ENCODE measurements at places on chromosomes 3 and 15. TPM values are rescaled to one million over a fixed set of nuclear protein-coding genes. Genes with fewer than 3 reads are reported as not detected.

IL16 gene
- 6.1 TPM for total RNA-seq

ANKUB1 gene
- not detected for total RNA-seq

DUOX2 gene
- total RNA-seq = not detected

SLC24A5 gene
- total RNA-seq = not detected

RHOV gene
- total RNA-seq = not detected

SAMMSON gene
- total RNA-seq = not detected

ROBO2 gene
- 1.0 TPM for total RNA-seq

LRRC49 gene
- 29.4 TPM for total RNA-seq

NPTN gene
- total RNA-seq = 154 TPM

GP9 gene
- total RNA-seq = not detected

GOLGA6D gene
- not detected for total RNA-seq

POPDC2 gene
- 0.15 TPM for total RNA-seq

GABRR3 gene
- not detected for total RNA-seq

SUCNR1 gene
- total RNA-seq = not detected

POC1A gene
- total RNA-seq = 5.5 TPM

CLRN1 gene
- total RNA-seq = not detected

TMC3 gene
- total RNA-seq = not detected

GATA2 gene
- 2.6 TPM for total RNA-seq

NECTIN3 gene
- 75.8 TPM for total RNA-seq

KIAA1143 gene
- total RNA-seq = 17.7 TPM

NTRK3 gene
- total RNA-seq = 0.17 TPM

SLC2A2 gene
- total RNA-seq = not detected

ISLR gene
- 202 TPM for total RNA-seq

SEMA5B gene
- total RNA-seq = not detected

HCLS1 gene
- total RNA-seq = 0.17 TPM

ZNF502 gene
- total RNA-seq = 6.0 TPM

GRM7 gene
- total RNA-seq = not detected

CACNA1D gene
- total RNA-seq = 0.33 TPM
